ENCODE measurements at places on chromosomes 5 and 9. TPM values are rescaled to one million over a fixed set of nuclear protein-coding genes. Genes with fewer than 3 reads are reported as not detected.
A peak's percentile ranks its signal among the peaks of the same experiment; 100 is the strongest.

FXN gene
- 5.0 TPM for total RNA-seq

NR3C1 gene
- total RNA-seq = 76.7 TPM

NUDT12 gene
- total RNA-seq = 25.7 TPM

QRFP gene
- total RNA-seq = not detected

WNT8A gene
- not detected for total RNA-seq

SV2C gene
- total RNA-seq = 16.2 TPM

GRCh38 chr5:88889189-88890069 is 6.4 kb upstream of the MEF2C start:
- peak overlapping the region; percentile 71 for H3K4me3 ChIP-seq
- peak; percentile 77 for DNase-seq
- H3K36me3 ChIP-seq = no peaks in the 10 kb centered on the region
- peak overlapping the region; percentile 44 for H3K27ac ChIP-seq
- H3K4me1 ChIP-seq = peaks cover 12% of the 10 kb centered on the region

GRCh38 chr5:120388016-120388781 is 75.9 kb upstream of the PRR16 start:
- H3K36me3 ChIP-seq = no peaks in the 10 kb centered on the region
- H3K4me3 ChIP-seq = no peak overlapping the region
- no peak overlapping the region for H3K27ac ChIP-seq
- no peaks in the 10 kb centered on the region for H3K4me1 ChIP-seq
- no peaks in the 10 kb centered on the region for H3K27me3 ChIP-seq
- DNase-seq = no peak

DNA sequence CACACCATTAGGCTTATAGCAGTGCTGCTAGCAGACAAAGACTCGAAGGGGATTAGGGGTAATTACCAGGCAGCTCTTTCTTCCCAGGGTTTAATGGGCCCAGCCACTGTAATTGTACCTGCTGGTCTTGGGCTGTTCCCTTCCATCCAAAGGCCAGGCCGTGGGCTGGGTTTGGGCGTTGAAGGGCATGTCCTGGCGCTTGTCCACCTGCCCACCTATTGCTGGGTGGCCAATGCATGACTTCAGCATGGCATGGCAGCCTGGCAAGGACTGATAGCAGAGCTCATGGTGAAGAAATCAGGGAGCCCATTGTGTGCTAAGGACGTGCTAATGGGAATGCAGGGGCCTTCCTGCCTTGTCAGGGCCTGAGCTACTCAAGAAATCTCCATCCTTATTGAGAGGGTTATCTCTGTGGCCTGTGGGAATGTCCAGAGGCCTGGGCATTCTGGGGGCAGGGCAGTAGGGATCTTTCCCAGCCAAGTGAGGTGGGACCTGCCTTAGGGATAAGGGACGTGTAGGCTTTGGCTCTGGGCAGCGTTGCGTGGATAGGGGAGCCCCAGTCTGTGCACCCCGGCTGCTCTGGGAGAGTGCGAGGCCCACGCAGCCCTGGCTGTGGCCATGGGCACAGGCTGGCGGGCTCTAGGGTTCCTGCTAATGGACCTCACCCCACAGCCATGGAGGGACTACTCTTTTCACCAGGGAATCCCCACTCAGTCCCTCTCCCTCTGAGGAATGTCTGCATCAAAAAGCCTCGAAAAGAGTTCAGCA is 116.1 kb upstream of the PITX1 start:
- H3K36me3 ChIP-seq = no peaks in the 10 kb centered on the region
- DNase-seq = no peak
- no peaks in the 10 kb centered on the region for H3K27me3 ChIP-seq
- no peak overlapping the region for H3K4me3 ChIP-seq
- H3K4me1 ChIP-seq = no peaks in the 10 kb centered on the region

DNA sequence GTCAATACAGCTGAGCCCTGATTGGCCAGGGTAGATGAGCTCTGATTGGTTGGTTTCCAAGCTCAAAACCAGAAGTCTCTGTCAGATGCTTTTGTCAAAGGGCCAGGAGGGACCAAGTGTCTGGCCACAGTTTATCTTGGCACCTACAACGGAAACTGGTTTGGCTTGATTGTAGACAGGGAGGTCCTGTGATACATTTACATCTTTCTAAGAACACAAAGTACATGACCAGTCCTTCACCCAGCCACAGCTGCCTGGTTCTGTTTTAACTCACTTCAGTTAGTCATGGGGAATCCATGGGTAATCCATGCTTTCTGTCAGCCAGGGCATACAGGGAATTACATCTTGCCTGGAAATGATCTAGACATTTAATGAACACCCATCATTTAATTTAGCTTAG is 171.2 kb downstream of the SLC12A2 start:
- H3K27me3 ChIP-seq = no peaks in the 10 kb centered on the region
- no peaks in the 10 kb centered on the region for H3K36me3 ChIP-seq
- no peak overlapping the region for H3K4me3 ChIP-seq
- H3K27ac ChIP-seq = no peak overlapping the region
- no peak for DNase-seq

DNA sequence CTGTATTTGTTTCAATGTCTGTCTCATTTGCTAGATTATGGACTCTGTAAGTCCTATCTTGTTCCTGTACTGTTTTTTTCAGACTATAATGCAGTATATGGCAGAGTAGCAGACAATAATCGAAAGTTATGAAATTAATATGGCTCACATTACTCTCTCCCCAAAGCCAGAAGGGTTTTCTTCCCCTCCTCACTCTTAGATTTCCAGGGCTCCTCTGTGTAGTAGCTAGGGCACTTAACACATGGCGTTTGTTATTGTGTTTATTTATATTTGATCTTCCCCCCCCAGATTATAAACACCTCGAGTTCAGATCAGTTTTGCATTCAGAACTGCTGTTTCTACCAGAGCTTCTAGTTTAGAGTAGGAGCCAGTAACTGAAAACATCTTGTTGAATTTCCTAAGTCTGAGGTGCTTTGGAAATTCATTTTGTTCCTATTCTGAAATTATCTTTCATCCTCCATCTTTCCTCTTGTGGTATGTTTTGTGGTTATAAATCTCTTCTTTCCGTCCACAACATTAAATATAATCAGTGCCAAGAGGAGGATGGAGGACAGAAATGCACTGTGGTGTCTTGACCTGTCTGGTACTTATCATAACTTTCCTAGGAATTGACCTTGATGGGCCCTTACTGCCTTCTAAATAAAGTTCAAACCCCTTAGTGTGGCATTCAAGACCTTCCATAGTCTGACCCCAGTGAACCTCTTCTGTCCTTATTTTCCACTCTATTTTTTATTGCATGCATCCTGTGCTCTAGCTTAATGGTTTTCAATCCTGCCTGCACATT is 27.0 kb downstream of the TLE4 start:
- no peaks in the 10 kb centered on the region for H3K4me1 ChIP-seq
- no peak overlapping the region for H3K27ac ChIP-seq
- DNase-seq = no peak
- H3K36me3 ChIP-seq = no peaks in the 10 kb centered on the region
- no peak overlapping the region for H3K4me3 ChIP-seq

DNA sequence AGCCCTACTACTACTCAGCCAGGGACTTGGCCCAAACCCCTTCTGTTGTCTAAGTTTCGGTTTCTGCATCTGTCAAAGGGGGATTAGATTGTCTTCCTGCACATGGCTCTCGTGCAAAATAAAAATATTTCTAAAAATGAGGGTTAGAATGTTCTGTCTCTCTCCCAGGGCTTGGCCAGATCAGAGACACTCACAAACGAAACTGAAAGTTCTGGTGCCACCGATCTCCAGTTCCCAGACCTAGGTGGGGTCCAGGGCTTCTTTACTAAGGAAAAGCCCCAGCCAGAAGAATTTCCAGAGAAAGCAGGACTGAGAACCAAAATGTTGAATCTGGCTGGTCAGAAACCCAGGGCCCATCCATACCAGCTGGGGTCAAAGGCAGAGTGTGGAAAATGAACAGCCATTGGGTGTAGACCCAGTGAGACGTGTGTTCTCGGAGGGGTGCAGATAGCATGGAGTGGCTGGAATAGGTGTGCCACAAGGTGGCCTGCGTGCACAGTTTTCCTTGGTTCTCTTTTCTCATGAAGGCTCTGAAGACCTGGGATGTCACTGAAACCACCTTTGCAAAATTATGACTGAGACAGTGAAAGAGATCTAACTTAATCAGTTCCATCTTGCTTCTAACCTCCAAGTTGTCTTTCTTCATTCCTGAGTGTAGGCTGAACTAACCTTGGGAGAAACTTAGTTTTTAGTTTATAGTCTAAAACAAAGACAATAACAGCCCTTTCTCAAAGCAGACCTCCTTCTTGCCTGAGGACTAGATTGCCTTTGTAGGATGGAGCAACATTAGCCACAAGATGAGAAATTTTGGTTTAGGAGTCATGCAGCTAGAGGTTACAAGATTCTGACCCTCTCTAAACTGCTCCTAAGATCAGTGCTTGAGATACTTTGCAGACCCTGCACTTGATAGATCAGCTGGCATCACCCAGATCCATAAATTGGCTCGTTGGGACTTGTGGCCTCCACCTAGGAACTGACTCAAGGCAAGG is 2.3 kb upstream of the SLC23A1 start:
- H3K4me1 ChIP-seq = peaks cover 5% of the 10 kb centered on the region
- H3K36me3 ChIP-seq = peaks cover 11% of the 10 kb centered on the region
- peaks cover 2% of the 10 kb centered on the region for H3K27me3 ChIP-seq
- H3K4me3 ChIP-seq = no peak overlapping the region

DNA sequence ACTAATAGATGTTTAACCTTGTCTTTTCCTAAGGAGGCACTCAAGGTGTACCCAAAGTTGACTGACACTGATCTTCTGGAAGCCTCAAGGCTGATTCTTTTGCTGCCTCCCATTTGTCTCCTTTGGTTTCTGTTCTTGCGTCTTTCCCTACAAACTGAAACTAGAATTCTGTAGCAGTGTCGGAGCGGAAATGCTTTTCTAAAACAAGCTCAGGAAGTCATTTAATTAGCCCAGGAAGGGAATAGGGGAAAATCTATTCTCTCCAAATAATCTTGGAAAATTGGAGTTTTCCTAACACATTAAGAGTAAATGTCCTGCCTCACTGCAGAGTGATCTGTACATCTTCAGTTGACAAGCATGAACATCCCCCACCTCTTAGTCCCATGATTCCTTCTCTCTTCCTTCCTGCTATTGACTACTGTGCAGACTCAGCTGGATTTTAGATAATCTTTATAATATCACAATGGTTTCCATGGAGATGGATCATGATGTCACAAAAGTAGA is 182.7 kb downstream of the NR3C1 start:
- no peak overlapping the region for H3K27ac ChIP-seq
- H3K4me3 ChIP-seq = no peak overlapping the region
- no peak for DNase-seq
- peaks cover 3% of the 10 kb centered on the region for H3K36me3 ChIP-seq

DNA sequence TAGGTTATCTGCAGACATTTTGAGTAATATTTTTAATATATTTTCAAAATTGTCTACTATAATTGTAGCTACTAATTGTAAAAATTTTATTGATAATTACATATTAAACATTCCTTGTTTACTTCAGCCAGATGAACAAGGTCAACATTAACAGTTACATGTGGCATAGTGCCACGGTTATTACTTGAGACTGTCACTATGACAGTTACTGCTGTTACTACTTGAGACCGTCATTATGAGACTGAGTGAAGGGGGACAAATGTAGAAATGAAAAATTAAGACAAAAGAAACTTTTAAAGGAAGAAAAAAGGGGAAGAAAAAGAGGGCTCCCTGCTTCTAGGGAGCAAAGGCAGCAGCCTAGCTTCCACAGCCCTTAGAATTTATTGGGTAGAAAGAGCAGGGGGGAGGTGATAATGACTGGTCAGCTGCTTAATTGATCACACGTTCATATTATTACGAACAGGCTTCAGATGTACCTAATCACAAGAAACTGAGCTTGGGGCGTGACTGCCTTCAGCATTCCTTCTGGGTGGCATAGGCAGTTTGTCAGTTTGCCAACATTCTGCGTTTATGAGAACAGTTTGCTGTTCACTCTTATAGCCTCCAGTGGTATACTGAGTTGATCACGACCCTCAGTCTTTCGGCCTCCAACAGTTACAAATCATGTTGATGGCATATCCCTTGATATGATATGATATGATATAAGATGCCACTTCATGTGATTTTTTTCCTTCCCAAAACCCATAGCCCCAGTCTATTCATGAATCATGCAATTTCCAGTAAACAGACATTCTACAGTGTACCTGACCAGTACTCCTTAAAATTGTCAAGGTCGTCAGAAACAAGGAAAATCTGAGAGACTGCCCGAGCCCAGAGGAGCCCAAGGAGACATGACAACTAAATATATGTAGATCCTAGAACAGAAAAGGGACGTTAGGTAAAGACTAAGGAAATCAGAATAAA is 13.1 kb downstream of the MARCHF6 start:
- H3K4me3 ChIP-seq = no peak overlapping the region
- H3K27ac ChIP-seq = no peak overlapping the region
- DNase-seq = no peak
- peaks cover 7% of the 10 kb centered on the region for H3K4me1 ChIP-seq
- H3K36me3 ChIP-seq = no peaks in the 10 kb centered on the region

- H3K4me3 ChIP-seq = no peak overlapping the region
- H3K27me3 ChIP-seq = no peaks in the 10 kb centered on the region
- no peak for DNase-seq
- H3K27ac ChIP-seq = peak overlapping the region; percentile 82
Measured at GRCh38 chr5:36570301-36571095, 35.9 kb upstream of the SLC1A3 start.

- H3K4me1 ChIP-seq = no peaks in the 10 kb centered on the region
- H3K27ac ChIP-seq = no peak overlapping the region
- H3K27me3 ChIP-seq = no peaks in the 10 kb centered on the region
- peaks cover 16% of the 10 kb centered on the region for H3K36me3 ChIP-seq
Measured at GRCh38 chr5:141384471-141385267, 2.1 kb downstream of the PCDHGA7 start.

DNA sequence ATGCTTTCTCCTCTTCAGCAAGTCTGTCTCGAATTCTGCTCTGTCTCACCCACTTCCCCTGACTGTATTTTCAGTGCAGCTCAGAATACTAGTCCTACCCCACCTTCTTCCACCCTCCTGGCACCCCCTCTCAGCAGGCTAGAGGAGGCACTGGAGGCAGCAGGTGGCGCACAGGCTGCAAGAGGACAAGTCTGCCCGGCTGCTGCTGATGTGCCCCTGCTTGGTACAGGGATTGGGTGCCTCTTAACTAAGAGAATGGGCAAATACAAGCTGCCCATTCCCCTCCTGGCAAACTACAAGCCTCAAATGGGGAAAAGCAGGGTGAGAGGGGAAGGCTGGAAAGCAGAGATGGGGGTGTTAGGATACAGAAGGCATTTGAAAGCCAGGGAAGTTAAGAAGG is 5.1 kb downstream of the TLN1 start:
- H3K4me1 ChIP-seq = peaks cover 33% of the 10 kb centered on the region
- no peak overlapping the region for H3K4me3 ChIP-seq
- DNase-seq = no peak
- H3K36me3 ChIP-seq = peaks cover 60% of the 10 kb centered on the region
